NCI-H510A treated with DMSO at 0.1 percent for 48 hours (cell line): ENCODE measurements at places on chromosomes 11 and 22.

DNA sequence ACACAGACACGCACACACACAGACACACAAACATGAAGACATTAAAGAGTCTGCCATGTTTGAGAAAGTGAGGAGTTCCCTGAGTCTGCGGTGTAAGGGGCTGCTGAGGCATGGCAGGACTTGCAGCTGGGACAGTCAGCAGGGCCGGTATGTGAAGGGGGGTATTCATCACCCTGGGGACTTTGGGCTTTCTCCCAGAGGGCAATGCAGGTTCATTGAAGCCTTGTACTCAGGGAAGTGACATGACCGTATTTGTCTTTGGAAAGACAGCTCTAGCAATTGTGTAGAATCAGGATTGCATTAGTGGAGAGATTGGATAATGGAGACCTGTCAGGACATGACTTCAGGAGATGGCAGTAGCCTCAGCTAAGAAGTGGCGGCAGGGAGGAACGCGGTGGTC is 9.4 kb upstream of the ADAMTS8 start:
- no peak for DNase-seq

GRCh38 chr11:112267188-112267591 is 6.5 kb upstream of the PLET1 start:
- no peak for DNase-seq

GRCh38 chr11:74507582-74507981 is 14.1 kb upstream of the LIPT2 start:
- DNase-seq, result no peak

GRCh38 chr11:35662061-35662648 is 420 bp upstream of the TRIM44 start:
- DNase-seq, result peak; percentile 55

- DNase-seq, result no peak
Measured at GRCh38 chr22:30223303-30223702, 23.3 kb downstream of the LIF start.

- DNase-seq, result no peak
Measured at GRCh38 chr11:31512117-31512516, 2.5 kb downstream of the ELP4 start.

DNA sequence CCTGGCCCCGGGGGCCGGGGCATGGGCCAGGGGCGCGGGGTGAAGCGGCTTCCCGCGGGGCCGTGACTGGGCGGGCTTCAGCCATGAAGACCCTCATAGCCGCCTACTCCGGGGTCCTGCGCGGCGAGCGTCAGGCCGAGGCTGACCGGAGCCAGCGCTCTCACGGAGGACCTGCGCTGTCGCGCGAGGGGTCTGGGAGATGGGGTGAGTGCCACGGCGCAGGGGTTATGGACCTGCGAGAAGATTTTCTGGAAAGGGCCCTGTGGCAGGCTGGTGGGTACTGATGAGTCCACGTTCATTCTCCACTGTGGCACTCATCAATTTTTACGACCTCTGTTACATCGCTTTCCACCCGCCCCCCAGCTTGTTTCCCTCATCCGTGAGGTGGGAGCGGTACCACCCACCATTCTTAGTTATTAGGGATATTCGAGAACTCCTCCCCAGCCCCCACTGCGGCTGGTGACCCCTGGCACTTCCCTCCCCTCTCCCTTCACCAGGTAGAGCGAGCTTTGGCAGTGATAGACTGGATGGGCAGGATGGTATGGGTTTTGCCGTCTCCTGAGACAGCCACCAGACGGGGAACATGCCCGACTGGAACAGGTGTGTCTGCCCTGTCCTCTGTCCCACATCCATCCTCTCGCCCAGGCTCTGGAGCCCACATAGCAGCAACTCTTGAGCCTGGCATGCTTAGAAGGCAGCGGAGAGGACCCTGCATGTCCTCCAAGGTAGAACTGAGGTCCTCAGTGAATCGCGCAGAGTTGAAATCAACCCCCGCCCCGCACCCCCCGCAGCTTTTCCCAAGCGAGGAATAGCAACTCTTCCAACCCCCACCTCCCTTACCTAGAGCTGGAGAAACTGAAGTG is 562 bp downstream of the DGAT2 start:
- DNase-seq, result no peak

- peak; percentile 45 for DNase-seq
Measured at GRCh38 chr11:16977136-16977993, 36.8 kb downstream of the PLEKHA7 start.

- no peak for DNase-seq
Measured at GRCh38 chr22:30332994-30333706, 6.4 kb upstream of the TBC1D10A start.

- DNase-seq, result no peak
Measured at GRCh38 chr22:26681395-26681821, 24.0 kb downstream of the MIAT start.

DNA sequence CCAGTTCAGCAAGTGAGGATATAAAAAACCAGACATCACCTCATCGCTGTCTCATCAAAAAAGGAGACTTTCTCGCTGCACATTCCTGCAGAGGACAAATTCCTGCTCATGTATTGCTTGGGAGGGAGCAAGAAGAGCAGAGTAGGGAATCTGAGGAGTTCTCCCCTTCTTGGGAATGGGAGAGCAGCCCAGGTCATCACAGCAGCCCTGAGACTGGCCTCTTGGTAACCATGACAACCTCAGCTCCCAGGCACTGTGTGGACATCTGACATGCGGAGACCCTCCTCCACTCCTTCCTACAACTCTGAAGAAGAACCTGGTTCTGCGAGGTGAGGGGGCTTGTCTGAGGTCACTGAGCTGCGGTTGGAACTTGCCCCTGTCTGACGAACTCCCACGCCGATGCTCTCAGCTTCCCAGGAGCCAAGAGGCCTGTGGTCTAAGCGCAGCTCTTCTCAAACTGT is 17.9 kb downstream of the RFPL1 start:
- DNase-seq, result no peak

DNA sequence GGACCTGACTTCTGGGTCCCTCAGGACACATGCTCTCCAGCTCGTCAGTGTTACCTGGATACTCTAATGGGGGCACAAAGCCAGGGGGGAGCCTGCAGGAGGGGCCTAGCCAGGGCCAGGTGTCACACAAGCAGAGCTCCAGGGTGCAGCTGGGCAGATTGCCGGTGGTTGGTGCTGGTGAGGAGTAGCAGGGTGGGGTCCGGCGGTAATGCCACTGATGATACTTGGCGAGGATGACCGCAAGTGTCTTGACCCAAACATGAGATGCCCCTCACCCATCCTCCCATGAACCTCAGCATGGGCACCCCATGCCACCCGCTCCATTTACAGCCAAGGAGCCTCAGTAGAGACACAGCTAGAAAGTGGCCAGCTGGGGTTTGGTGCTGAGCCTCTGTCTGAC is 15.1 kb upstream of the KCNQ1OT1 start:
- DNase-seq, result no peak

- no peak for DNase-seq
Measured at GRCh38 chr22:23365524-23365923, 185.2 kb downstream of the BCR start.

DNA sequence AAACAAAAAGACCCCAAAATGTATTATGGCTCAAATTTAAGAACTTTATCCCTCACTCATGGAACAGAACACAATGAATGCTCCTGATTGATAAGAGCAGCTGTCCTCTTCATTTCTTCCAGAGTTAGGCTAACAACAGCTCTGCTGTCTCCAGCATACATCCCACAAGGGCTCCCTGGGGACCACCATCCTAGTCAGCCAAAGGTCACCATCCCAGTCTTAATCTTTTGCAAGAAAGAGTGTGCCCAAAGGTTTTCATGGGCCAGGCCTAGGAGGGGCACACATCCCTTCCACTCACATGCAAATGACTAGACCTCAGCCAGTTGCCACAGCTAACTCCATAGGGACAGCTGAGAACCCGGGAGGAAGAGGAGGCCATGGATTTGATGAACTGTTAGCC is 555.3 kb downstream of the BUD13 start:
- DNase-seq, result no peak

GRCh38 chr11:128405714-128406662 is 181.4 kb downstream of the ETS1 start:
- DNase-seq, result no peak

- no peak for DNase-seq
Measured at GRCh38 chr11:65130631-65131416, 3.5 kb downstream of the SYVN1 start.

- DNase-seq, result no peak
Measured at GRCh38 chr11:35073691-35074419, 65.1 kb upstream of the CD44 start.

- DNase-seq, result no peak
Measured at GRCh38 chr11:29481738-29482137, 535.1 kb downstream of the KCNA4 start.

DNA sequence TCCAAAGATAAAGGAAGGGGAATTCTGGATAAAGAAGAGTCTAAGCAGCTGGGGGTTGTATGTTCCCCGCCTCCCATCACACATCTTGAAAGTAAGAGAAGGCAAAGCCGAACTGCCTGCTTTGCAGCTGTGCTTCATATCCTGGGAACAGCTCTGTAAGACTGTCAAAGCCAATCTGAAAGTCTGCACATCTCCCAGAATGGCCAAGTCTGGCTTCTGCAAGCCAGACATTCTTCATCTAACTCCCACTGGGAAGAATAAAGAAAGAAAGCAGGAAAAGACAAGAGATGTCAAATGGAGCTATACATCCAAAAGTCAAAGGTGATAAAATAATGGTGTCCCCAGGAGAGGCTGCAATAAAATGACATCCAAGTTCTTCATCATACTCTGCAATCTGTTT is 15.4 kb downstream of the MORC2 start:
- no peak for DNase-seq

DNA sequence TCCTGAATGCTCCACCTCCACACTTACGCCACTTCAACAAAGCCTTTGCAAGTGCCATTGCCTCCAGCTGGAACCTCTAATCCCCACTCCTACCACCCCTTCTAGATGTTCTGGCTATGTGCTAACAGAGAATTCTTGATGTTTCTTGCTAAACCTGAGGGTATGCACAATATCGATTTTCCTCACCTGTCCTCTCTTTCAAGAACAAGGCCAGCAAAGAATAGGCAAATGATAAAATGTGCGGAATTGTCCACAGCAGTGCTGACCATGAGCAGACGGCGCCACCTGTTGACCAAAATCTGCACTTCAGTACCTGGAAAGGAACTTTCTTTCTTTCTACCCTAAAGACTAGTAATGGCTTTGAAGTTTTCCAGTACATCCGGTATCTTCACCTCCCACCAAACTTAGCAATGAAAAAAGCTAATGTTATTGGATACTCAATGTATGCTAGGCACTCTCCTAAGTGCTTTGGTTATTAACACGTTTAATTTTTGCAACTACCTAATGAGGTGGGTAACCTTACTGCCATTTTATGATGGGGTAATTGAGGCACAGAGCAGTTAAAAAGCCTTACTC is 3.4 kb downstream of the TIMM10 start:
- peak; percentile 81 for DNase-seq

- no peak for DNase-seq
Measured at GRCh38 chr11:69567951-69568808, 72.8 kb upstream of the CCND1 start.

- no peak for DNase-seq
Measured at GRCh38 chr11:28132548-28132947, 24.4 kb downstream of the METTL15 start.

DNA sequence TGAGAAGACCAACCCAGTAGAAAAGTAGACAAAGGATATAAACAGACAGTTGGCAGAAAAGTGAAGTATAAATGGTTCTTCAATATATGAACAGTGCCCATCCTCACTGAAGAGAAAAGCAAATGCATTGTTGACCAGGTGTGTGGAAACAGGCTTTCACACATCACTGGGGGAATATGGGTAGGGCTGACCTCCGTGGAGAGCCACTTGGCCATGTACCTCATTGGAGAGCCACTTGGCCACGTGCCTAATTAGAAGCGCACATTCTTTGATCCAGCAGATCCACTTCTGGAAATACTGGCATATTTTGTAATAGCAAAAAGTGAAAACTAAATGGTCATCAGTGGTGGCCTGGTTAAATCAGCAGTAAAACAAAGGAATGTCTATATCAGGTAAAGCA is 43.2 kb downstream of the PPP6R3 start:
- DNase-seq, result peak; percentile 48

DNA sequence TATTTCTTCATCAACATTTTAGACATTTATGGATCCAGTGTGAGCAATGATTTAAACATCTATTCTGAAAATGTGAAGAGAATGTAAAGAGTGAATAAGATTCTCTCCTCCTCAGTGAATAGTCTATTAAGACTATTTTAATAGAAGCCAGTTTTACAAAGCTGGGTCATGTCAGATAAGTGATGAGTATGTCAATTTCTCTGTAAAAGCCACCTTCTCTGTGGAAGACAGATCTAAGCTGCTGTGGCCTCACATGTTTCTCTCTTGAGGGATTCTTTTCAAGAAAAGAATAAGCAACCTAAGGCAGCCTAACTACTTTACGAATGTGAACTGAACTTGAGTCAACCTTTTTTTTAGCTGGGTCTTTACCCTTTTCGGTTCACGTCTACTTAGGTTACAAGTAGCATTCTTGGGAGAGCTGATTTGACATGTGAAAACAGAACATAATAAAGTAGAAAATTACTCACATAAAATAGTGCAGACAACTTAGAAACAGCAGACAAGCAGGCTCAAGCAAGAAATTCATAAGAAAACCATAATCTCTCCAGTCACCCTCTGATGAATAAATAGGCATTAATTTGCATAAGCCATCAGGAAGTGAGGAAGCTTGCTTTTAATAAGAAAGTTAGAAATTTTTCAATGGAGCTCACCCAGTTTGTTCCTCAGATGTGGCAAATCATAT is 9.9 kb downstream of the CTSC start:
- no peak for DNase-seq

DNA sequence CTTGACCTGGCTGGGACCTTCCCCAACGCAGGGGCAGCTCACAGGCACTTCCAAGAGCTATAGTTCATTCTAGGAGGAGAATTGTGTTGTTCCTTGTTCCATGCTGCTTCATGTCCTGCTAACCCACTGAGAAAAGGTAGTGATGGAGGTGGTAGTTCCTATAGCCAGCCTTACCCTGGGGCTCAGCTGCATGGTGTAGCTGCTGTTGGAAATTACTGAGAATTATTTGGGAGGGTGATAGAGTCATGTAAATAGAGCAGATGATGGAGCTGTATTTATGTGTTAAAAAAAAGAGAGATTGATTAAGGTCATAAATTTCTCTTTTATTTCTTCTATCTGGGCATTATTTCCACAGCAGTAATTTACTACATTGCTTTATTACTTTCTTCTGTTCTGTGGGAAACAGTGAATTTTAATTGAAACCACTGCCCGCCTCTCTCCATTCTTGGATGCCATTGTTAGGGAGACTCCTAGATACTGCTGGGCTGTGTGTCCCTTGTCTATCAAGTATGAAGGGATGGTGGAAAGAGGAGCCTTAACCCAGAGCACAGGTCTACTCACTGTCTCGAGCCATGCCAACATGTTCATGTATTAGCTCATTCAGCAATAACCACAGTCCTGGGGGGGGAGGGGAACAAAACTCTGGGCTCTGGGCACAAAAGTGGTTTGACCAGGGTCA is 309.2 kb downstream of the FAT3 start:
- DNase-seq, result no peak
